ENCODE measurements at places on chromosomes 2 and 18. TPM values are rescaled to one million over a fixed set of nuclear protein-coding genes. Genes with fewer than 3 reads are reported as not detected.

DNA sequence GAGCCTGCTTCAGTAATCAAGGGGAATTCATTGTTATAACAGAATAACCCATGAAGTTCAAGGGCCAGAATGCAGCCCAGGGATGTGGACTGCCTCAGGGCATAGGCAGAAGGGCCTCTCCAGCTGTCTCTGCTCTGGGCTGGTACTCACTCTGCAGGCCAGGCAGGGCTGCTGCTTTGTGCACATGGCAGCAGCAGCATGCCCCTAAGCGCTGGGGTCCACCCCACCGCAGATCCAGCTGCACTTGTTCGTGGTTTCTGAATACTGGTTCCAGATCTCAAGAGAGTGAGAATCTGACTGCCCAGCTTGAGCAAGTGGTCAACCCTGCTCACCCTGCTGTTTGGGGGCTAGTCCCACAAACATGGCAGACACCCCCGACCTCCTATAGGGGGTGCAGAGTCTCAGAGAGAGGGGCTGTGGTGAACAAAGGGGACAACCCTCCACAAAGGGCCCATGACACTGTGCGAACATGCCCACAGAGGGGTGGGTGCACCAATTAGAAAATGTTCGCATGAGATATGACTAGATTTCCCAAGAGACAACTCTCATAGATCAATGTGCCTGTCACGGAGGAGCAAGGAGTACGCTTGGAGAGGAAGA lies 87.3 kb downstream of the ACTR3 start:
- DNase-seq, result no peak

DNA sequence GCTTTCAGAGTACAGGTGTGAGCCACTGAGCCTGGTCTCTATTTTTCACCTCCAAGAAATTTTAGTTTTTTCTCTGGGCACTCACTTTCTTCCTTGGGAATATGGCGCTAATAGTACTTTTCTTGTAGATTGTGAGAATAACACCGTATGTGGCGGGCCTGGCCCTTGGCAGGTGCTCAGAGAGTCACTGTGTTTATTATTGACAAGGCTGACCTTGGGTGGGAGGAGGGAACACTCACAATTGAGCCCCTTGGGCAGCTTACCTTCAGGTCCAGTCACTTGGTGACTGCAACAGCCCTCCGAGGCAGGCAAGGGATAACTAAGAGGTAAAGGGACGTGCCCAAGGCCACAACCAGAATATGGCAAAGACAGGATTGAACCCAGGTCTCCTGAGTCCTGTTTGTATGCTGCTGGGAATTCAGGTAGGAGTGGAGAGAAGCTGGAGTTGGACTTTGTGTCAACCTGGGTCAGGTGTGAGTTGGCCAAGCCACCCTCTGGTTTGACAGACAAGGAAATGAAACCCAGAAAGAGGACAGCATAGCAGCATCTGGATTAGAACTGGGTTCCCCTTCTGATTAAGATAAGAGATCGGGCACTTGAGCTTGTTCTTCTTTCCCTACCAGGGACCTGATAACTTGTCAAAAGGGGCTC lies 2.8 kb upstream of the STK25 start:
- DNase-seq, result no peak

- DNase-seq, result no peak
These were observed 98.7 kb downstream of the TCF4 start for GRCh38 chr18:55489034-55489986.

DNA sequence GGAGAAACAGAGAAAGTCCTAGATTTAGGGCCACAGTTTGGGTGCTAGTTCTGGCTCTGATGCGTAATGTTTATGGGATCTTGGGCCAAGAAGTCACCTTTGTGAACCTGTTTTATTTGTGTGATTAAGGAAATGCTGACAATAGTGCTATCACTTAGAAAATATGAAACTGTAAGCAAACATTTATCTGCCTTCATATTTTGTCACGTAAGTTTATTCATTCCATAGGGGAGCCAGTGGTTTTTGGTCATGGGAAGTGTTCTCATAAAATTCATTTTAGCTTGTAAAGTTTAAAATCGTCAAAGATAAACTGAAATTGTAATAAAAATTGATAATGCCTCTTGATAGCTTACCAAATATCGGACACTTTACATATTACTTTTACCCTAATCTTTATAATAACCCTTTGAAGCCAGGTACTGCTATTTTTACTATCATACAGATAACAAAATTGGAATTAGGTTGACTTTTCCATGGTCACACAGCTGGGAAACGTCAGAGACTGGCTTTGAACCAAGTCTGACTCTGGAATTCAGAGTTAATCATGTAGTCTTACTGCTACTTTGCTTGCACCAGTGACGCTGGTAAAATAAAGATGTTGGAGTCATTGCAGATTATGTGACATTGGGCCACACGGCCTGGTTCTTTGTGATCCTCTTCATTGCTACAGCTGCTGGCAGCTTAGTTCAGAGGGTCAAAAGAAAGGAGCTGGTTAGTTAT lies 99.7 kb downstream of the ICA1L start:
- DNase-seq, result no peak

DNA sequence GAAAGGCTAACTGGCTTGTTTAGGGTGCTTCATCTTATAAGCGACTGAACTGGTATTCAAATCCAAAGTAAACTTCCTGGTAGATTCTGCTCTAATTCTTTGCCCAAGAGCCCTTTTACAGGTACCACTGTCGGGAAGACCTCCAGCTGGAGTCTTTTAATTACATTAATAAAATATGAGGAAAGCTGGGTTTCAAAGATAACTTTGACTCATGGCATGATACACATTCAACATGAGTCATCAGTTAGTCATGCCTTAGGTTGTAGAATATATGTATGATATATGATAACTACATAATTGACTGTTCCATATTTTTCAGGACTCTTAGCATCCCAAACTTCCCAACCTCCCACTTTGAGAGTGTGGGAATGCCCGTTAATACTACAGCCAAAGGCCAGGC lies 32.3 kb downstream of the ZCCHC2 start:
- no peak for DNase-seq

DNA sequence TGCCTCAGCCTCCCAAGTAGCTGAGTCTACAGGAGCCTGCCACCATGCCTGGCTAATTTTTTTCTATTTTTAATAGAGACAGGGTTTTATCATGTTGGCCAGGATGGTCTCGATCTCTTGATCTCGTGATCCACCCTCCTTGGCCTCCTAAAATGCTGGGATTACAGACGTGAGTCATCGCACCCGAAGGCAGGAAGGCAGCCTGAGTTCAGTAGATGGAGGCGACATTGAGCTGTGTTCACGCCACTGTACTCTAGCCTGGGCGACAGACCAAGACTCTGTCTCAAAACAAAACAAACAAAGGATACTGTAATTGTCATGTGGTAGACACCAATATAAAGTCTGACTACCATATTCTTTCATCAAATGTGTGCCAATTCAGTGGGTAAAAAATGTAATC lies 500.9 kb upstream of the DSEL start:
- no peak for DNase-seq

DNA sequence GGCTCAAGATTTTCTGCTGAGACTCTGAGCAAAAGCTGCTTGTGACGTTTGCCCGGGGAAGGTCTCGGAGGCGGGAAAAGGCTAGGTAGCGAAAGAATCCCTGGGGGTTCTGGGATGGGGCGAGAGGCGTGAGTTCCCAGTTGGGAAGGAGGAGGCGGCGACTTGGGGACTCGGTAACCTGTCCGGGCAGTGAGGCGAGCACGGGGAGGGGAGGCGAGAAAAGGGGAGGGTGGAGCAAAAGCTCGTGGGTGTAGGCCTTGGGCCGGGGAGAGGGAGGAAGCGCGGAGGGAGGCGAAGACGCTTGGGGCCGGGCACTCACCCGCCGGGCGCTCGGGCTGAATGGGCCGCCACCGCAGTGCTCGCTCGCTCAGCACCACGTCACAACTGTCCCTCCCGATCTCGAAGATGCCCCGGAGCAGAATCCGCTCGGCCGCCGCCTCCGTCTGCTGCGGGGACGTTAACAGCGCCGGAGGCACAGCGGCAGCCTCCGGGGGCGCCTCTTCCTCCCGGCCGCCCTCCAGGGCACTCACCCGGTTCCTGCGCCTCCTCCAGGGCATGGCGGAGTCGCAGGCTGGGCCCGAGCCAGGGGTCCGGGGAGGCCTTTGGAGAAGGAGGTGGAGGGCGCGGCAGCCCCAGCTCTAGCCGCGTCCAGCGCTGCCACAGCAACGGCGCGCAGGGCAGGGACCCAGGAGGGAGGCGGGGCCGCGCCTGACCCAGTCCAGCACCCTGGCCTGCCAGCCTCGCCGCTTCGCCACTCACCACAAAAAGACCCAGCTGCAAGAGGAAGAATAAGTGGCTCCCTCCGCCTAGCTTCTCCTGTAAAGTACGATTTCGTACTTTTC lies at the start of gene CERKL:
CERKL (minus strand) TSS at position 656 of the 842 bp plus-strand sequence; CDS start at position 557, 99 bp downstream.
- peak; percentile 66 for DNase-seq

GRCh38 chr2:69634196-69634821 lies 9.2 kb downstream of the AAK1 start:
- no peak for DNase-seq

- DNase-seq, result no peak
These were observed 256.0 kb downstream of the EIPR1 start for GRCh38 chr2:3121601-3122000.

DNA sequence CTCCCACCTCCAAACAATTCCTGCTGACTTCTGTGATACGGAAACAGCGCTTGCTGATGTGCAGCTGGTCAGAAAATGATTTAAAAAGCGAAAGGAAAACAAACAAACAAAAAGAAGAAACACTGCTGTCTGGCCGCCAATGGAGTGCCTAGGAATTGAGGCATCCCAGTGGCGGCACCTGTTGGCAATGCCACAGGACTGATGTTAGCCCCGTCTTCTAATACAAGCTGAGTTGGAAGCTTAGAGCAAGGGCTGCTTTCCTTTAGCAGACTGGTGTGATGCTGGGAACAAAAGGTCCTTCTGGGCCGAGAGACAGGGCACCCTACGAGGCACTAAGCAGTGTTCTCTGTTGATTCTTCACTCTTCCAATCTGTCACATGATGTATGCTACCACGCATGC lies 163.6 kb upstream of the REV1 start:
- DNase-seq, result no peak

DNA sequence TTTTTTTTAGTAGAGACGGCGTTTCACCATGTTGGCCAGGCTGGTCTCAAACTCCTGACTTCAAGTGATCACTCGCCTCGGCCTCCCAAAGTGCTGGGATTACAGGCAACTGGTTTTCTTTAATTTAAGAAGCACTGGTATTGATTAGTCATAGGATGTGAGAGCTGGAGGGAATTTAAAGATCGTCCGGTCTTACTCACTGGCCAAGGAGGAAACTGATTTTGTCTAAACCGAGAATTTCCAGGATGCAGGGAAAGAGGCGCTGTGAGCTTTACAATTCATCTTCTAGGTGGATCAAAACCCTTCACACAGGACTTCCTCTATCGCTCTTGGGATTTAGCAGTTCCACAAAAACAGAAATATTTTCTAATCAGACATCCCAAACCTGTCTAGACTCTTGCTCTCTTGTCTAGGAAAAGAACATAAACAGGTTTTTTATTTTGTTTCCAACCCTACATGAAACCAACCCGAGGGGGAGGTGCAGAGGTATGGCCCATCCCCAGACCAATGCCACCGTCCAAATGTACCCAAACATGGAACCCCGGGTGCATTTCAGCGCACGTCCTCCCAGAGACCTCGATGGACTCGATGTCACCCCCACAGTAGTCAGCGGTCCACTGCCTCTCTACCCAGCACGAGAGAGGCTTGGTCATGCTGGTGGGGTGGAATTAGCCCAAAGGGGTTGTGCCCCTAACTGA lies 12.5 kb upstream of the TUBB6 start:
- DNase-seq, result no peak

GRCh38 chr2:218360453-218360852 lies 3.8 kb downstream of the CATIP start:
- no peak for DNase-seq

Gene SP110
- 5.1 TPM for total RNA-seq

Gene RGPD4
- not detected for total RNA-seq

Gene ABCB11
- 9.2 TPM for total RNA-seq

Gene SLC9A2
- total RNA-seq, result 2.1 TPM

Gene NRP2
- total RNA-seq, result 60.2 TPM

Gene AP1S3
- 30.7 TPM for total RNA-seq

Gene SLC5A7
- total RNA-seq, result not detected

Gene SLC23A3
- 1.4 TPM for total RNA-seq

Gene PIKFYVE
- total RNA-seq, result 30.7 TPM

Data from hepatocyte (in vitro differentiated cells).